ENCODE measurements at places on chromosomes 13 and 19.

GRCh38 chr13:113472355-113473025 is 18.0 kb downstream of the DCUN1D2 start:
- no peak for DNase-seq

GRCh38 chr19:18098891-18099622 is 1.5 kb downstream of the MAST3 start:
- no peak for DNase-seq

- DNase-seq: no peak
Observed at GRCh38 chr19:42028304-42029216, 34.5 kb upstream of the ATP1A3 start.

DNA sequence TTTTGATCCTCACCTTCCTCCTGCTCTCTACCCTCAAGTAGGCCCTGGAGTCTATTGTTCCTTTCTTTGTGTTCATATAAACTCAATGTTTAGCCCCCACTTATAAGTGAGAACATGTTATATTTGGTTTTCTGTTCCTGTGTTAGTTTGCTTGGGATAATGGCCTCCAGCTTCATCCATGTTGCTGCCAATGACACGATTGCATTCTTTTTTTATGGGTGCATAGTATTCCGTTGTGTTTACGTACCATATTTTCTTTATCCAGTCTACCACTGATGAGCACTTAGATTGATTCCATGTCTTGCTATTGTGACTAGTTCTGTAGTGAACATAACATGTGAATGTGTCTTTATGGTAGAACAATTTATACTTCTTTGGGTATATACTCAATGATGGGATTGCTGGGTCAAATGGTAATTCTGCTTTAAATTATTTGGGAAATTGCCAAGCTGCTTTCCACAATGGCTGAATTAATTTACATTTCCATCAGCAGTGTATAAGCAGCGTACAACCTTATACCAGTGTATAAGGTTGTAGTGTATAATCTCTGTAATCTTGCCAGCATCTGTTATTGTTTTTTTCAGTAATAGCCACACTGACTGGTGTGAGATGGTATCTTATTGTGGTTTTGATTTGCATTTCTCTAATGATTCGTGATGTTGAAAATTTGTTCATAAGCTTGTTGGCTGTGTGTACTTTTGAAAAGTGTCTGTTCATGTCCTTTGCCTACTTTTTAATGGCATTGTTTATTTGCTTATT is 288.9 kb downstream of the KCNRG start:
- no peak for DNase-seq

GRCh38 chr13:29923554-29924481 is 73.4 kb upstream of the UBL3 start:
- DNase-seq: no peak

DNA sequence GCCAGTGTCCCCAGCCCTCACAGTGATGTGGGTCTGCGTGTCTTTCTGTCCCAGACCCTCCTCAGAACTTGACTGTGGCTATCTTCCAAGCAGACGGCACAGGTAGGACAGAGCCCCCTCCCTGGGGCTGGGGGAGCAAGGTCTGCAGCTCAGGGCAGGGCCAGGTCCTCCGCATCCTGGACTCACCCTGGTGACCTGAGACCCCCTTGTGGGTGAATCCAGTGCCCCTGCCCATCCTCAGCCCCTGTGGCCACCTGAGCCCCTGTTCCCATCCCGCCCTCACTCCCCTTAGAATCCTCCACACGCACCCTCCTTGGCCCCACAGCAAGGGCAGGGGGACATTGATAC is 39.0 kb upstream of the CD33 start:
- DNase-seq: no peak

DNA sequence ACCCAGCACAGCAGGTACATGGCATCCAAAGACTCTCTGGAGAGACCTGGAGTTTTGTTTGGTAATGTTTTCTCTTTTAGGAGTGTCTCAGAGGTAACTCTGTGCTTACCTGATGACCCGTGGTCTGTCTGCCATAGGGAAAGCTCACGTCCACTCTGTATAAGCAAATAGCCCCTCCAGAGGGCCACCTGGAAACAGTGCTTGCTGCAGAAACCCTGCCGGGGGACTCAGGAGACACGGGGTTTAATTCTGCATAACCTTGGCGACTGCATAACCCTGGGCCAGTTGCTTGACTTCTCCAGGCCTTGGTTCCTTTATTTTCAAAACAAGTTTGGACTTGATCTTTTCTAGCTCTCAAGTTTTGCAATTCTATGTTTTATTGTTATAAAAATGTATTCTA is 187.2 kb upstream of the SOX1 start:
- no peak for DNase-seq

DNA sequence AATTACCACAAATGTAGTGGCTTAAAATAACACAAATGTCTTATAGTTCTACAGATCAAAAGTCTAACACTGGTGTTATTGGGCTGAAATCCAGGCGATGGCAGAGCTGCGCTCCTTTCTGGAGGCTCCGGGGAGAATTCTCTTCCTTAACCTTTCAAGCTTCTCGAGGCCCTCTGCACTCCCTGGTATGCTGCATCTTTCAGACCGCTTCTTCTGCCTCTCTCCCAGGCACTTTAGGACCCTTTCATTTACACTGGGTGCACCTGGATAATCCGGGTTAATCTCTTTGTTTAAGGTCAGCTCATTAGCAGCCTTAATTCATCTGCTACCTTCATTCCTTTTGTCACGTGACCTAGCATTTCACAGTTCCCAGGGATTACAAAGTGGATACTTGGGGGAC is 211.3 kb upstream of the RFC3 start:
- no peak for DNase-seq

DNA sequence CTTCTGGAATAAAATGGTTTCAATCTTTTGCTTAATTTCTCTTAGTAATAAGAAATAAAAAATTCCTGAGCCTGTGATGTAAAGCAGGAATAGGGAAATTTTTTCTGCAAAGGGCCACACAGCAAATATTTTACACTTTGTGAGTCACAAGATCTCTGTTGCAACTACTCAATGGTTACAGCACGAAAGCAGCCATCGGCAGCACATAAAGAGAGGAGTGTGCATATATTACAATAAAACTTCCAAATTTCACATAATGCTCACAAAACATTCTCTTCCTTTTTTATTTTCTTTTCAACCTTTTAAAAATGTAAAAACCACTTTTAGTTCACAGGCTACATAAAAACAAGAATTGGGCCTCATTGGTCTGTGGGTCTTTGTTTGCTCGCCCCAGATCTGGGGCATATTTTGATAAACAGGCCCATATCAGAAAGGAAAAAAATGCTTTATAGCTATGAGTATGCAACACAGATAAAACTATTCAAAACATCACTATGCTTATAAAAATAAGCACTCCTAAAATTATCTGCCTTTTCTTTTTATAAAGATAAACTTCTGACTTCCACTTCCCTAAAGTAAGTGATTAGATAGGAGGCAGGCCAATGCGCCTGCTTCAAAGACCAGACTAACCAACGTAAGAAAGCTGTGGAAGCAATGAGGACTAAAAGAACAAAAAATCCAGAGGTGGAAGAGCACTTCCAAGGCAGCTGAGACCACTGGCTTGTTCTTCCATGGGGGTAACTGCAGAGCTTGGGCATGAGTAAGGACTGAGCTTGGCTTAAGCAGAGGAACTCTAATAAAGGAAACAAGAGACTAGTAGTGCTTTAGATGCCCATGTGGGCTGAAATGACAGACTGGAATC is 26.5 kb downstream of the MYCBP2 start:
- DNase-seq: no peak

DNA sequence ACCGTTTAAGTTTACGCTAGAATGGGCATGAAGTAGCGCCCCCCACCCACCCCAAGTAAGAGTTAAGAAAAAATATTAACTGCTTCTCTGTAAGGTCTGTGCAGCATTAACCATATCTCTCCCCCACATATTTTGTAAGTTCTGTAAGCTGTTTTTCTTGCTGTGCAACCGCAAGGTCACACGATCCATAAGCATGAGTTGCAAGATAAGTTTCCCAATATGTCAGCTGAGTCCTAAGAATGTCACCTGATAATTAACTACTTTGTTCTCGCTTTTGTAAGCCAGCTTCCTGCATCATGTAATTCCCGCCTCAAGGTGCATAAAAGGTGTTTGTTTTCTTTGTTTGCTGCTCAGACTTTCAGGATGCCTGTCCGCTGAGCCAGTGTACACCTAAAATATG is 187.0 kb downstream of the MYO16 start:
- no peak for DNase-seq

GRCh38 chr13:106381091-106381490 is 154.4 kb downstream of the EFNB2 start:
- no peak for DNase-seq

- peak; percentile 33 for DNase-seq
Observed at GRCh38 chr13:44437356-44438233, 64.0 kb downstream of the SERP2 start.

GRCh38 chr13:51396352-51396751 is 56.5 kb downstream of the INTS6 start:
- DNase-seq: no peak

DNA sequence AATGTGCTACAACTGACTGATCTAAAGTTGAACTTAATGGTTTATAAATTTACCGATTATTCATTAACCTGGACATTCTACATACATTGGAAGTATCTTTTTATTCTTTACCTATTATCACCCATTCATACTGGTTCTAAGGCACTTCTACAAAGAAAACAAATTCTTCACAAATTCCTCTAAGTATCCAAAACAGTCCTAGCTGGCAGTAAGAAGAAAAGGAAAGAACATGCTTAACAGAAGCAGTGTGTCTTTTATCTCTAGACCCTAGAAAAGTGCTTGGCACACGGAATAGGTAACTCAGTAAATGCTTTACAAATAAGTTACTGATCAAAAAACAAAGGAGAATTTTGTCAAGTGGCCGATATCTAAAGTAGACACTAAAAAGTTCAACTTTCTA is 32.8 kb downstream of the TSC22D1 start:
- no peak for DNase-seq

DNA sequence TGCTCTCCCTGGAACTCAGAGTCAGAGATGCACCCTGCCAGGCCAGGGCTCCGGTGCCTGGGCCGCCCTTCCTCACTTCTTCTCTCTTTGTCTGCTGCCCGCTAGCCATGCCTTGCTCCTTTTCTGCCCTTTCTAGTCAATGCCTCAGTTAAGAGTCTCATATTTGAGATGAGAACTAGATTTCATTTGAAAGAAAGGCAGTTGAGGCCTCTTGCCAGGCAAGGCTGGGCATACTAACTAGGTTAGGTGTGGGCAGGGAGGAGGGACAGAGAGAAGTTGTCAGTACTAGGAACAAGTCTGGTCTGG is 341.6 kb downstream of the DNAJC15 start:
- DNase-seq: no peak

- no peak for DNase-seq
Observed at GRCh38 chr13:26558987-26559386, 1.5 kb downstream of the WASF3 start.

DNA sequence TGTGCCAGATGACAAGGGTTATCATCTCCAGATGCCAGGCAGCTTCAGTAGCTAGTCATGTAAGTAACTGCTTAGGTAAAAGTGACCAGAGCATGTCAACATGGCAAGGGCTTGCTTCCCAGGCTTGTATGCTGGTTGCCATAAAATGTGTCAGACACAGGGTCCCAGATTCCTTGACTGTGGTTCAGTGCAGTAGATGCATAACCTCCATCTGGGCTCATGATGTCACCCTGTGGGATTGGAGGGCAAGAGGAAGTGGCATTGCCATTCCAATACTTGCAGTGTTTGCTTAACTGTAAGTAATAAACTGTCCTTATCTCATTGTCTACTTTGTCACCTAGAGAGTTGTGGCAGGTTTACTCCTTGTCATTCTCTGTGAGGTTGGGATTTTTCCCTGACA is 226.8 kb downstream of the PCDH17 start:
- no peak for DNase-seq

- DNase-seq: no peak
Observed at GRCh38 chr13:114109641-114110041, 22.8 kb downstream of the RASA3 start.

DNA sequence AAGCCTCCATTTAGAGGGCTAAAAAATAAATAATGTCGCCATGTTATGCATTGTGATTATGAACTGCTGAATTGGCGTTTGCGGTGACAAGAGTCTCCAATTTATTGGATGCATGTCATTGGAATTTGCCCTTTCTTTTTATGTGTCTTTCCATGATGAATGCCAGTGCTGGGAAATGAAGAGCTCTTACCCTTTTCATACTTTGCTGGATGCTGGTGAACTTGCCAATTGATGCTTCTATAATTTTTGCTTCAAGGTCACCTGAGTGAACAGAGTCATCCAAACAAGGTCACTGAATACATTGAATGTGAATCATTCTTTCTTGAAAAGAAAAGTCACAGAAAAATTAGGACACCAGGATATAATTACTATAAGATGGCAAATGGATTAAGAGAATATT is 348.2 kb downstream of the OXGR1 start:
- DNase-seq: no peak

- DNase-seq: no peak
Observed at GRCh38 chr13:111595791-111596190, 275.3 kb downstream of the TEX29 start.

DNA sequence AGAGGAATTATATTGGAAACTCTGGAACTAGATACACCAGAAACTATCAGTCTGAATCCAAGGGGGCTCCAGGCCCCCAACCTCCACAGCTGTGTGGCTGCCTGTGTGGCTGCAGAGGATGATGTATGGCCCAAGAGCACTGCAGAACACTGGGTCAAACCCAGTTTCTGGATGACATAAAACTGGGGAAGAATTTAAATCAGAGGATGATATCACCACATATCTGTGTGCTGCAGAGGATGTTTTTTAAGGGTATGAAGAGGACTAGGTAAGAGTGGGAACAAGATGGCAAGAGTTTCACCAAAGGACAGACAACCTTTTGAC is 226.4 kb downstream of the SUCLA2 start:
- no peak for DNase-seq

DNA sequence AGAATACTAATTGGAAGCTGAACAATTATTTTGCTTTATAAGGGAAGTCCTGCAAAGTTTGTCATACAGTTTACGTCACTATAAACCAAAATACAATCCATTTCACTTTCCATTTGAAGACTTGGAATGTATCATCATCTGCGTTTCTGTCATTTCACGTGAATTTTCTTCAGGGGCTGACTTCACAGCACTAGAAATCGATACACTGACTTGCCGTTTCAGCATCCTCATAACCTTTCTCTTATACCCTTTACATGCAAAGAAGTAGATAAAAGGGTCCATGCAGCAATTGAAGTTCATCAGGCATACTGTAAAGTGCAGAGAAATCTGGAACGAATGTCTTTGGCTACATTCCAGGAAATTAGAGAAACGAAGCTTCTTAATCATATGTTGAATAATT is 12.2 kb downstream of the GPR183 start:
- DNase-seq: no peak

GRCh38 chr13:19978831-19979437 is 20.4 kb downstream of the ZMYM2 start:
- no peak for DNase-seq

All from KG1 (cell line).